ENCODE measurements at places on chromosomes 7 and 10. TPM values are rescaled to one million over a fixed set of nuclear protein-coding genes. Genes with fewer than 3 reads are reported as not detected.

DNA sequence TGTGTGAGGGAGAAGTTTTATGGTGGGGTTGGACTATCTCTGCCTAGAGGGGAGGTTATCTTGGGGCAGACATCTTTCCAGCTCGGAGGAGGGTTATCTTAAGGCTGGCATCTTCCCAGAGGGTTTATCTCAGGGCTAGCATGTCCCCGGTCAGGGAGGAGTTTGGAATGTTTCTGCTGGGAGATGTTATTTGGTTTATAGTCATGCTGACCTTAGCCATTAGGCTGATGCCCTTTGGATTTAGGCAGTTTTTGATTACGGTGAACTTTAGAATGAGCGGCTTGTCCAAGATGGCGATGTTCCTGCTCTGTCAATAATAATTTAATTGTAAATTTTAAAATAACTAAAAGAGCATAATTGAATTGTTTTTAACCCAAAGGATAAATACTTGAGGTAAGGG is 236.4 kb downstream of the CACNB2 start:
- DNase-seq: no peak

DNA sequence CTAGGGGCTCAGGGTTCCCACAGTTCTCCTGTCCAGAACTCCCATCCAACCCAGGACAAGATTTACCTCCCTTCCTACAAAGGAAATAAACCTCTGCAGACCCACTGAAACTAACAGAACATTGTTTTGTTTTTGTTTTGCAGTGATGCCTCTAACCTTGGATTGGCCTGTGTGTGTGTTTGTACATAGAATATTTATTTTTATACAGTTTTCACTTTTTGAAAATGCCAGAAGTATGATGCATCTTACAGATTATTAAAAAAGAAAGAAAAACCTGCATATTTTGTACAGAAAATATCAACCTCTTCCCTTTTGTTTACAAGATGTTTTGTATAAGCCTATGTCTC is 94.1 kb upstream of the MACROH2A2 start:
- DNase-seq: no peak

- DNase-seq: no peak
These were observed 38.1 kb downstream of the USP54 start for GRCh38 chr10:73552819-73553715.

- DNase-seq: no peak
These were observed 207.3 kb upstream of the POT1 start for GRCh38 chr7:125136755-125137532.

DNA sequence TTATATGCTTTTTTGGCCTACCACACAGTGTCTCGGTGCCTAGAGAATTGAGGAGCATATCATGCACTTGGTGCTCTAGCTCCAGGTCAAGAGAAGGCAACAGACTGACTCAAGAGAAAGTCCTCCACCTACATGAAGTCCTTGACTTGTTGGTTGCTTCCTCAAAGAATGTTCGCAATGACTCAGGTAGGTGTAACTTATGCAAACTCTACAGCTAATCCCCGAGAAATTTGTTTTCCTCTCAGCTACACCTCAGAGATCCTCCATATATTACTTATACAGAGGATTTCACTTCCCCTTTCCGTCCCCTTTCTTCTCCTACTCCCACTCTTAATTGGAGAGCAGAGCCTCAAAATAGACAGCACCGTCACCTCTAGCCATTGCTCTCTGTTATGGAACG is 1013.1 kb downstream of the KCNMA1 start:
- DNase-seq: no peak

DNA sequence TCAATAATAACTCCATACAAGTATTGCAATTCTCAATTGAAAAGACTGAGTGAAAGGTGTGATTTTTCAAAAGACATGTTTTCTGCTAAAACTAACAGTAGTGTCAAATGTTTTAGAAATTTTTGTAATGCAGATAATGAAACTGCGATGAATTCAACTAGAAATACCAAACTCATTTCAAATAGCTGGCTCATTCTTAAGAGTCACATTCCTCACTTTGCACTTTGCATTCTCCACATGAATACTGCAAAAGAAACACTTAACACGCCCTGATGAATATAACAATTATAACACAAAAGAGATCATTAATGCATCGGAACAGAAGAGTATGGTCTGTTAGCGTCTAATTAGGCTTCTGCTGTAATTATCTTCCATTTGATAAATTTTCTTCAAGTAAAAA is 15.5 kb upstream of the TSPAN12 start:
- DNase-seq: no peak

- DNase-seq: no peak
These were observed 1.7 kb upstream of the EGR2 start for GRCh38 chr10:62817766-62818425.

GRCh38 chr10:57948796-57949195 is 318.9 kb downstream of the IPMK start:
- DNase-seq: no peak

Gene PIK3AP1
- 1.8 TPM for polyA plus RNA-seq

Gene RHOBTB1
- polyA plus RNA-seq: 20.7 TPM

Gene RPEL1
- not detected for polyA plus RNA-seq

Gene AS3MT
- 8.3 TPM for polyA plus RNA-seq
